ENCODE measurements at places on chromosomes 3 and 15.
A peak's percentile ranks its signal among the peaks of the same experiment; 100 is the strongest.

- no peak for DNase-seq
Observed at GRCh38 chr15:88776646-88777045, 26.6 kb upstream of the ACAN start.

DNA sequence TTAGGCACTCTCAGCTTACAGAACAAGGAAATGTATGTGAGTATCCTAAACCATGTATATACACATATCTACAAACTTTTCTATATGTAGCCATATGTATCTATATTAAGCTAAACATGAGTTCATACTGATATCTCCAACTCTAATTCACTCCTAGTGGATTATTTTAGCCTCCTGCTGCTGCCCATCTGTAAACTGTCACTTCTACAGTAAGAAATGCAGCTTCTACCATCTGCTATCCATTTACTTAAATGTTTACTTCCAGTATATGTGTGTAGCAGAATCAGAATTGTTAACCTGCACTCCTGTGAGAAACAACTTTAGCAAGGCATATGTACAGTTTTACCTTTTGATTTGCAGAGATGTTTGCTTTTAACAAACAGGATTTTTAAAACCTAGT lies 478.5 kb upstream of the CBLB start:
- no peak for DNase-seq

DNA sequence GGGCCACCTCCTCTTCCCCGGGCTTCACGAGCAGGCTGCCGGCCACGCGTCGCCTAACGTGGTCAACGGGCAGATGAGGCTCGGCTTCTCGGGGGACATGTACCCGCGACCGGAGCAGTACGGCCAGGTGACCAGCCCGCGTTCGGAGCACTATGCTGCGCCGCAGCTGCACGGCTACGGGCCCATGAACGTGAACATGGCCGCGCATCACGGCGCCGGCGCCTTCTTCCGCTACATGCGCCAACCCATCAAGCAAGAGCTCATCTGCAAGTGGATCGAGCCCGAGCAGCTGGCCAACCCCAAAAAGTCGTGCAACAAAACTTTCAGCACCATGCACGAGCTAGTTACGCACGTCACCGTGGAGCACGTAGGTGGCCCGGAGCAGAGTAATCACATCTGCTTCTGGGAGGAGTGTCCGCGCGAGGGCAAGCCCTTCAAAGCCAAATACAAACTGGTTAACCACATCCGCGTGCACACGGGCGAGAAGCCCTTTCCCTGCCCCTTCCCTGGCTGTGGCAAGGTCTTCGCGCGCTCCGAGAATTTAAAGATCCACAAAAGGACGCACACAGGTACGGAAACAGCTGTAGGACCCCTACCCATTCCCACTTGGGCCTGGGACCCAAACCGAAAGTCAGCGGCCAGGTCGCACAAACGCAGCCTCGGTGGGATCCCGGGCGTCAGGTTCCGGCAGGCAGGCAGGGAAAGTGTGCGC lies 1.5 kb downstream of the ZIC1 start:
- no peak for DNase-seq

DNA sequence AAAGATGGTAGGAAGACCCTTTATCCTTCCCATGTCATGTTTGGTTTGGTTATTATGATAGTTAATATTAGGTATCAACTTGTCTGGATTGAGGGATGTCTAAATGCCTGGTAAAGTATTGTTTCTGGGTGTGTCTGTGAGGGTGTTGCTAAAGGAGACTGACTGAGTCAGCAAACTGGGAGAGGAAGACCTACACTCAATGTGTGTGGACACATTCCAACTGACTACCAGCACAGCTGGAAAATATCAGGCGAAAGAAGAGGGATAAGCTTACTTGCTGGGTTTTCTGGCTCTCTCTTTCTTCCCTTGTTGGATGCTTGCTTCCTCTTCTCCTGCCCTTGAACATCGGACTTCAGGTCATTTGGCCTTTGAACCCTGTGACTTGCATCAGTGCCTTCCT lies 1227.6 kb upstream of the EPHA6 start:
- DNase-seq = no peak

DNA sequence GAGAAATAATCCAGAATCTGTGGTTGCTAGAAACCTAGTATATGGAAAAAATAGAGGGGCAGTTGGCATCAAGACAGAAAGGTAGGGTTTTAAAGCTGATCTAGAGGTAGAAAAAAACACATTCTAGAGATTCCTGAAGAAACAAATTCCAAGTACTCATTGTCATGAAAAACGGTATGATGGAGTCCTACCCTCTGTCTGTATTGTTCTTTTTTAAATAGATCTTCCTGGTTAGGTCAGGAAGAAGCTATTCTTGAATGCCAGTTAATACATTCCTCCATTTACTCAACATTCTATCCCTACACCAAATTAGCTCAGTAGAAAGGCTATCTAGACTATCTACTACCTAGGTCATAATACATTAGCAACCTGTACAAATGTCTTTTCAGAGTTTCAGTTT lies 364.7 kb downstream of the FHIT start:
- no peak for DNase-seq

GRCh38 chr15:65101891-65102708 lies 12.9 kb downstream of the UBAP1L start:
- DNase-seq = no peak

GRCh38 chr3:38647217-38647970 lies 2.1 kb downstream of the SCN5A start:
- no peak for DNase-seq

DNA sequence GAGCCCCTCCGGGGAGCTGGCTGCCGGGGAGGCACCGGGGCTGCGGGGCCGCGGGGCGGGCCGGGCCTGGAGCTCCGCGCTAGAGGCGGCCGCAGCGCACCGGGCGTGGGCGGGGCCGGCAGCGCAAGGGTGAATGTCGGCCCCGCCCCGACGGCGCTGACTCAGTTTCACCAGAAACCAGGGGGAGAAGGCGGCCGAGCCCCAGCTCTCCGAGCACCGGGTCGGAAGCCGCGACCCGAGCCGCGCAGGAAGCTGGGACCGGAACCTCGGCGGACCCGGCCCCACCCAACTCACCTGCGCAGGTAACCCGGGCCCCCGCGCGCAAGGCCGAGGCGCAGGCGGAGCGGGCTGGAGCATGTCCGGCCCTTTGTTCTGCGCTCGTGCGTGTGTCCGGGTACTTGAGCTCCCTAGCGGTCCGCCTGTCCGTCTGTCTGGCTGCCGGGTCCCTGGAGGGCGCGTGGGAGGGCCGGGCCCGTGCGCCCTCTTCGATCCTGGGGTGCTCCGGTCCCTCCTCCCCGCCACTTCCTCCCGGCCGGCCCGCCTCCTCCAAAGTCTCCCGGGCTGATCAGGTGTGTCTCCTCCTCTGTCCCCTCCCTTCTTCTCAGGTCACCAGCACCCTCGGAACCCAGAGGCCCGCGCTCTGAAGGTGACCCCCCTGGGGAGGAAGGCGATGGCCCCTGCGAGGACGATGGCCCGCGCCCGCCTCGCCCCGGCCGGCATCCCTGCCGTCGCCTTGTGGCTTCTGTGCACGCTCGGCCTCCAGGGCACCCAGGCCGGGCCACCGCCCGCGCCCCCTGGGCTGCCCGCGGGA lies at the start of gene SPINT1:
Gene SPINT1, plus strand, starts transcription at position 164 of the 811 bp plus-strand sequence. Its CDS starts 507 bp downstream, at position 671.
- peak; percentile 34 for DNase-seq

DNA sequence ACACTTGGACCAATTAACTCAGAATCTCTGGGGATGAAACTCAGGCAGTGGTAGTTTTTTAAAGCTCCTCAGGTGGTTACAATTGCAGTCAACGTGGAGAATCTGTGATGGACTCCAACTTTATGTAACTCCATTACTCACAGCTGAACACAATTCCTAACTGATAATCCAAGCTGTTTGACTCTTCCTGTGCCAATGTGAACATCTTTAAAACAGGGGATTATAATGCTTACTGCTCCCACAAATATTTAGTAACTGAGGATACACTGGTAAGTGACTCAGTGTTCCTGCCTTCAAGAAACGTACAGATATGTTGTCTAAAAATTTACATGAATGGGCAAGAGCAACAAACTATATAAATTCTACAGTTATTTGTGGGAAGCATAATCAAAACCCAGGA lies 85.6 kb downstream of the OSBPL10 start:
- no peak for DNase-seq

DNA sequence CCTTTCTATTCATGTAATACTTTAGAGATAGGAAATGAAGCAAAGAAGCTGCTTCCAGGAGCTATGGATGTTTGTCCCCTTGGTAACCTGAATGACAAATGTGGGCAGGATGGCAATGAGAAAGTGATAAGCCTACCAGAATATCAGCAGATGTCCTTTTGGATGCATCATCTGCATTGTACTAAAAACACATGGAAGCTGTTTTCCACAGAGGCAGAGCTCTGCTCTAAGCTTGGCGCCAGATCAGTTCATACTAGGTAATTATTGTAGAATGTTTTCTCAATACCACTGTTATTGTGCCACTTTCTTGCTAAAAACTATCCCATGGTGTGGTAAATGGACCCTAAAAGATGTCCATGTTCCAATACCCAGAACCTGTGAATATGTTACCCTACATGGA lies 100.2 kb downstream of the DTWD1 start:
- no peak for DNase-seq

DNA sequence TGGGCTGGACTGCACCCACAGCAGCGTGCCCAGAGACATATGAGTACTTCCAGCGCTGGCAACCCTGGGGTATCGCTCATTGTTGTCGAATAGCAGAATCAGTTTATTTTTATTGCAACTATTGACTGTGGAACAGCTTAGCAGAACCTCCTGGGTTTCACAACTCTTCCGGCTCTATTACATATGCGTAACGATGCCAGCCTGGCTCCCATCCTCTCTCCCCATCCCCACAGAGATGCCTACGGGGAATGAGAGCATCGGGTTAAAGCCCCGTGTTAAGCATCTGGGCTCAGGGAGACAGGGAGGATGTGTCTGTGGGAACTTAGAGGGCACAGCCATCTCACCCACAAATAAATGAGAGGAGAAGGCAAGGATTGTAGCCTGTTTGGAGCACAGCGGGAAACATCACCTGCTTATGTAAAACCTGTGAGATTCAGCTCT lies 76.6 kb upstream of the DLG1 start:
- DNase-seq = no peak

DNA sequence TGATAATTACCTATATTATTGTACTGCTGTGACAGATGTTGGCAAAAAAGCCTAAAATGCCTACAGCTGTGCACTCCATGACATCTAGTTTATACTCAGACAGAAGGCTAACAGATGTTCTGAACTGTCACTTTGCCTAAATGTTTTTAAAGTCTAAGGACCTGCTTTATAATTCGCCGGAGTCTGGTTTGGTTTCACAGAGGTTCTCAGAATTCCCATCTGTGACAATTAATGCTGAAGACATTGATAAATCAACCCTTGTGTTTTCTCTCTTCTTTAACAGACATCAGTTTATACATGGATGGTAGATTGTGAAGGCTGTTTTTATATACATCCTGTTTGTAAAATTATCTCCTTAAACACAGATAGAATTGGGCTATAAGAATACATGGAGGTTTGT lies 19.8 kb upstream of the SOX2 start:
- no peak for DNase-seq

DNA sequence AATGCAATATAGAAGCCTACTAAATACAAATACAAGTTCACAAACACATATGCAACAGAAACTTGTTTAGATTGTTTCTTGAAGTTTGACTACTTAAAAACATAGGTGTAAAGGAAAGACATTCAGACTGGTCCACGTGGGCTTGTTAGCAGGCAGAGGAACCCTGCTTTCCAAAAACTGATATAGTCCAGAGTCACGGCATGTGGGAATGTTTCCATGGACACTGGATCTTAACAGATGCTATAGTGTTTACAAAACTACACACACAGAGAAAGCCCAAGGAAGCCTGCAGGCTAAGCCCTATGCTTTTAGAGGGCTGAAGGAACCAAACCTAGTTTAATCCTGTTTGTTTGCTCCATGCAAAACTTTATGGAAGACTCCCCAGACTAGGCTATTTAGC lies 45.2 kb upstream of the LRRC58 start:
- no peak for DNase-seq

- DNase-seq = no peak
Observed at GRCh38 chr15:96254173-96254572, 76.3 kb upstream of the NR2F2 start.

DNA sequence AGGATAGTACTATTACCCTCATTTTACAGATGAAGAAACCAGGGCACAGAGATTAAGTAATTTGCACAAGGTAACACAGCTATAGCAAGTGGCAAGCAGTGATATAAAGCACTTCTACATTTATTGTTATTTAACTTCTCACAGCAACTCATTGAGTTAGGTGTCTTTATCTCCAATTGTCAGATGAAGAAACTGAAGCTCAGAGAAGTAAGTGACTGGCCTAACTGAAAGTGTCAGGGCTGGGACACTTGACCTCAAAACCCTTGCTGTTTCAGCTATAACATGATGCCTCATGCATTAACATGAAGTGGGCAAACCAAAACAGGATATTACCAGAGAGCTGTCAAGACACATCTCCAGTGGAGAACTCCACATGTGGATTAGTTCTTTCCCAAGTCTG lies 65.8 kb upstream of the LEKR1 start:
- no peak for DNase-seq

- DNase-seq = no peak
Observed at GRCh38 chr3:128734523-128735189, 8.7 kb downstream of the RAB7A start.

- DNase-seq = no peak
Observed at GRCh38 chr15:37885651-37886050, 48.8 kb upstream of the TMCO5A start.

- no peak for DNase-seq
Observed at GRCh38 chr15:29034593-29035335, 149.0 kb downstream of the APBA2 start.

- DNase-seq = no peak
Observed at GRCh38 chr3:39960515-39961191, 151.2 kb downstream of the MYRIP start.
